C1 segment of cervical spinal cord (tissue), 14 donors: ENCODE measurements at places on chromosomes 16 and 17.
A peak's percentile ranks its signal among the peaks of the same experiment; 100 is the strongest.

GRCh38 chr17:69796078-69796477 is 278.9 kb upstream of the KCNJ16 start:
- no peak for DNase-seq

DNA sequence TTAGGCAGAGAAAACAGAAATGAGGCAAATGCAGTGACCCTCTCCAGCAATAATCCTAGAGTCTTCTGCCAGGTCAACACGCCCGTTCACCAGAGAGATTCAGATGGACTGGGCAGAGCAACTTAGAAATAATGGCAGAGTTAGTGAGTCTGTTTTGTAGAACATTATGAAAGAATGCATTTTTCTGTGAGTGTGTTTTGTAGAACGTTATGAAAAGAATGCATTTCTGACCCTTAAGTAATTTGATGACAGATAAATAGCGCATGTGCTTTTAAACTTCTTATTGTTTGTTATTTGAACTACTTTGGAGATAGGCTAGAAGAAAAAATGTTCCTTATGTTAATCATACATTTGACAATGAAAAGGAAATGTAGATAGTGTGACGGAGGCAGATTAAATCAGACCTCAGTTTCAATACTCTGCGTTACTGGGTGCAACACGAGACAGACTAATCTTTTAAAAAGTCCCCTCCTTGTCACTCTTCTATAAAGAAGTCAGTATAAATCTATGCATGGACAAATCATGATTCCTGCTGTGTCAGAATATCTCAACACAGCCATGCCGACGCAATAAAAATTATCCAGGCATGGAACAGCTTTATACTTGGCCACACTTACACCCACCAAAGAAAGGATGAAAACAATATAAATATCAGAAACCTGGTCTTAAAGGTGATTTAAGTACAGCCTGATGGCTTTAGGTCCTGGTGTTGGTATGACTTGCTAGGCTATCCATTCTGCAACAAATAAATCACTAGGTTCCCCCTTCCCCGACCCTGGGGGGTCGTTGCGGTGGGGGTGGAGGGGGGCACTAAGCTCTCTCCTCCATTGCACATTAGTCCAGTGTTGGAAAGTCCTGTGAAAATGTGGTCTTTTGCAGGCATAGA is 47.8 kb downstream of the MARCHF10 start:
- no peak for DNase-seq

GRCh38 chr16:88130681-88131080 is 179.4 kb downstream of the BANP start:
- DNase-seq, result no peak

- DNase-seq, result no peak
These were observed 39.7 kb downstream of the ARHGAP17 start for GRCh38 chr16:24975428-24975889.

- DNase-seq, result no peak
These were observed 262.6 kb downstream of the PRKCA start for GRCh38 chr17:66564992-66565465.

DNA sequence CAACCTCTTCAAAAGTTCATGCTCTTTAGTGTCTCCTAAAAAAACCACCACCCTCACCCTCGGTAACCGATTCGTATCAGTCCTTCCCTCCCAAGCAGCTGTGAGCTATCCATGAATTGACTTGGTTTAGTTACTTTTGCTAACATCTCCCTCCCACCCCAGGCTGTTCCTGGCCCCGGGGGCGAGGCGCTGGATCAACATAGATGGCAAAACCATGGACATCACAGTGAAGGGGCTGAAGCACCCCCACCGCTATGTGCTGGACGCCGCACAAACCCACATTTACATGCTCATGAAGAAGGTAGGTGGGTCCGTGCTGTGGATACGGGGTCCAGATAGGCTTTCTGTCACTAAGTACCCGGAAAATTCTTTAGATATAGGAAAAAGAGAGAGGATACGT is 66.8 kb downstream of the RGS9 start:
- no peak for DNase-seq

GRCh38 chr17:15952916-15953790 is 8.2 kb downstream of the ADORA2B start:
- DNase-seq, result no peak

- peak; percentile 86 for DNase-seq
These were observed 24.9 kb upstream of the RFFL start for GRCh38 chr17:35088356-35088880.

DNA sequence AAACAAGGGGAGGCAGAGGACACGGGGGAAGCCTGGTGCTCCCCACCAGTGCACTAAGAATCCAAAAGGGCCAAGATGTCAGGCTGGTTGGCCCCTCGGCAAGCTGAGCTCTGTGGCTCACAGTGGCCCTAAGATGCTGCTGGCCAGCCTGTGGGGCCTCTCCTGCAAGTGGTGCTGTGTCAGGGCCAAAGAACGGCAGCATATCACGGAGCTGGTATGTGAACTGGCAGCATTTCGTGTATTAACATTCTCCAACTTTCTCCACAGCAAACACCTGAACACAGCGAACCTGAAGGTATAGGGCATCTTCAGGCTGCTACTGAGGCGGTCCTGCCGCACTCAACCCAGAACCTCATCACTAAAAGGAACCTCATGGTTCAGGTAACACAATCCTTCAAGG is 34.8 kb downstream of the VAC14 start:
- DNase-seq, result no peak

DNA sequence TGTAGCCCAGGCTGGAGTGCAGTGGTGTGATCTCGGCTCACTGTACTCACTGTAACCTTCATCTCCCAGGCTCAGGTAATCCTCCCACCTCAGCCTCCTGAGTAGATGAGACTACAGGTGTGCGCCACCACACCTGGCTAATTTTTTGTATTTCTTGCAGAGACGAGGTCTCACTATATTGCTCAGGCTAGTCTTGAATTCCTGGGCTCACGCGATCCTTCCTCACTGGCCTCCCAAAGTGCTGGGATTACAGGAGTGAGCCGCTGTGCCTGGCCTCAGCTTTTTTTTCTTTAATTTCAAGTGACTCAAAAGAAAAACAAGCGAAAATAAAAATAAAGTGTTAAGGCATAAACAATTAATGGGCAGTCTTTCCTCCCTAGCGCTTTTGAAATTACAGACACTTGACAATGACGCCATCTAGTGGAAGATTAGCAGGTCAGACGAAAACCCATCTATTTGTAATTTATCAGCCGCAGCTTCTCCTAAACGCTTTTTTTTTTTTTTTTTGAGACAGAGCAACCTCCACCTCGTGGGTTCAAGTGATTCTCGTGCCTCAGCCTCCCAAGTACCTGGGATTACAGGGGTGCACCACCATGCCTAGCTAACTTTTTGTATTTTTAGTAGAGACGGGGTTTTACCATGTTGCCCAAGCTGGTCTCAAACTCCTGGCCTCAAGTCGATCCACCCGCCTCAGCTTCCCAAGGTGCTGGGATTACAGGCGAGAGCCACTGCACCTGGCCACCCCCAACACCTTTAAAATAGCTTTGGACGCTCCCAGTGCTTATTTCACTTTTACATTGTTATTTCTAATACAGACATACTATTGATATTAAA is 28.1 kb upstream of the PECAM1 start:
- DNase-seq, result no peak

DNA sequence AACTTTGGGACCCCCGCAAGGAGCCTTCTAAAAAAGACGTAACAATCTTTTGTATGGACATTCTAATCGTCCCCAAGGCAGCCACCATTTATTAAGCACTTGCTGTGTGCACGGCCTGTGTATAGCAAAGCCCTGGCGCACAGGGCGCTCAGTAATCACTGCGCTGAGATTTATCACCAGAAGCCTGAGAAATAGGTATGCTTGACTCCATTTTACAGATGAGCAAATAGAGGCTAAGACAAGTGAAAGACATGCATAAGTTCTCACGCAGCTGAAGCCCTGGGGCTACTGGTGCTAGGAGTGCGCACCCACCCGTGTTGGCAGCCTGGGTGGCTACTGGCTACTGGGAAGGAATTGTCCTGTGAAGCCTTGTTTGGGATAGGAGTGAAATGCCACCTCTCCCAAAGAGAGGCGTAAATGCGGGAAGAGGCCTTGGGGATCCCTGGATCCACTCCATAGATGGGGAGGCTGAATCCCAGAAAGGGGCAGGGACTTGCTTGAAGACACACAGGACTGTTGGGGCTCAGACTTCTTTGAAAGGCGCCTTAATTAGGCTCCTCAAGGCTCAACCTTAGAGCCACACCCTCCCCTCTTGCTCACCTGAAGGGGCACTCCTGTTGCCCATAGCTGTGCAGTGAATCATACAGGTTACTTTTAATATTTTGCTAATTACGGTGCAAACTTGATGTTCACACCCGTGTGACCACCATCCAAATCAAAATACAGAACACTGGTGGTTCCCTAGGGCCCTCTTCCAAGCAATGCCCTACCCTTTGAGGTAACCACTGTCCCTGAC is 634 bp upstream of the NATD1 start:
- no peak for DNase-seq

- no peak for DNase-seq
These were observed 17.5 kb downstream of the FLOT2 start for GRCh38 chr17:28879886-28880571.

DNA sequence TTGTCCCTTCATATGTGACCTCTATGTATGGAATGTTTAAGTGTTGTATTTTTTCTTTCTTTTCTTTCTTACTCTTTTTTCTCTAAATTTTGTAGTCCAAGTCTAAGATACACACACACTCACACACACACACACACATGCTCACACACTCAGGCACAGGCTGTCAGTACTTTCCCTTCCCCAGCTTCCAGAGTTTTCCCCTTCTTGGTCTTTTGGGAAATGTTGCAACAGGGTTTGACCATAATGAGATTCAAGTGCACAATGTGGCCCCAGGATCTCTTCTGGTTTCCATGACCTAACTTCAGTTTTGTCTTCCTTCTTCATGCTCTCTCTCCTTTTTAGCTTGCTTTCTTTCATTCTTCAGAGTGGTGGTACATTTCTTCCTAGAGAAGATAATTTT is 289.8 kb upstream of the FOXF1 start:
- no peak for DNase-seq

GRCh38 chr16:69302301-69302700 is 8.8 kb upstream of the VPS4A start:
- DNase-seq, result no peak

DNA sequence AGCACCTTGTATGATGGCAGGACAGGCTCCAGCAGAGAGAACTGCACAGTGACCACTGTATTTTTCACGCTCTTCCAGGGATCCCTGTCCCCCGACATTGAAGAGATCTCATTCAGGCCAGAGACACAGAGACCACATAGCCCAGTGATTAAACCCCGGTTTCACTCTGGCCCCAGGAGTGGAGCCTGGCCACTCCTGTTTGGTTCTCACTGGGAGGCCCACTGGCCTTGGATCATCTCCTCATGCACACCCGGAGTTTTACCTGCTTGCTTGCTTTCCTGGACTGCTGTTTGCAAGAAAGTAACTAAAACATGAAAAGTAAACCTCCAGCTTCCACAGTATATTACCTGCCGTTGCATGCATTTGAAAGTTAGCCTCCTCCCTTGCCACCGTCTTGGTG is 13.2 kb upstream of the CLEC18C start:
- no peak for DNase-seq

DNA sequence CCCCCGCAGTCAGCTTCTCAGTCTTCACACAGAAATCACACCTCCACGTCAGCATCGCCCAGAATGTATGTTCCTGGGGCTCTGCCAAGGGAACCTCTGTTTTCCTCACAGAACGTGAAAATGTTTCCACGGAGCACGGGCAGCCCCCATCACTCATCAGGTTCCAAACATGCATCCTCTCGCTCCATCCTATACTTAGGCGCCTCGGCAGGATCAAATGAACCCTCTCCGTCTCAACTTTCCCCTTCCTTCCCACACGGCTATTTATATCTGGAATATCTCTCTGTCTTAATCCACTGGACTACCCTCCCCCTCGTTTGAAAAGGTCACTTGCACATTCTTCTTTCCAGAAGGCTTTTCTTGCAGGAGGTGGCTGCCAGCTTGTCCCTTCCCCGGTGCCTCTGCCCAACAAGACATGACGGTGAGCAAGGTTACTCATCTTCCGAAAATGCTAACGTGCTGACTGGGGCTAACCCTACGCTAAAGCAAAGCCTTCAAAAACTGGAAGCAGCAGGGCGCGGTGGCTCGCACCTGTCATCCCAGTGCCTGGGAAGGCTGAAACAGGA is 21.6 kb downstream of the NXN start:
- no peak for DNase-seq

DNA sequence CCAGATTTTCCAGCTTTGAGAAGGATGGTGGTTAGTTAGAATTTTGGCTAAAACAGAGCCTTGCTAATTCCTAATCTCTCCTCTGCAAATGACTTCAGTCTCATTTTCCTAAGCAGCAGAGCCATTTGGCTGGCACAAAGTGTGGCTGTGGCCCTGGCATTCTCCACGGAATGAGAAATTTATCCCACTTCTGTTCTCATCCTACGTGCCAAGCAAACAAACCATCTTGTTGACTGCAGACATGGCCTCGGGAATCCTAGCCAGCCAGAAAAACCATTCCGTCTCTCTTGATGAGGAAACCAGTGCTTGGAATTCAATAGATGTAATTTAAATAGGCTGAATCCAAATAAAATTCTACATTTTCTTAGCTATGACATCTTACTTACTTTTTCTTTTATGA is 34.1 kb upstream of the ELAC2 start:
- DNase-seq, result peak; percentile 89

GRCh38 chr17:77516902-77517301 is 376.1 kb downstream of the SEC14L1 start:
- DNase-seq, result no peak

DNA sequence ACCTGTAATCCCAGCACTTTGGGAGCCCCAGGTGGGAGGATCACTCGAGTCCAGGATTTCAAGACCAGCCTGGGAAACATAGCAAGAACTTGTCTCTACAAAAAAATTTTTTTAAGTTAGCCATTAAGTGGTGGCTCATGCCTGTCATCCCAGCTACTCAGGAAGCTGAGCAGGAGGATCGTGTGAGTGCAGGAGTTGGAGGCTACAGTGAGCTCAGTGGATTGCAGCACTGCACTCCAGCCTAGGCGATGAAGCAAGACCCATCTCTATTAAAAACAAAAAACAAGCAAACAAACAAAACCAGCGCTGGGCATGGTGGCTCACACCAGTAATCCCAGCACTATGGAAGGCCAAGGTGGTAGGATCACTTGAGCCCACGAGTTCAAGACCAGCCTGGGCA is 38.0 kb downstream of the HEATR3 start:
- DNase-seq, result no peak

- no peak for DNase-seq
These were observed 852.1 kb downstream of the CDH11 start for GRCh38 chr16:64269756-64270155.

GRCh38 chr16:1012722-1013592 is 31.4 kb downstream of the SOX8 start:
- no peak for DNase-seq

DNA sequence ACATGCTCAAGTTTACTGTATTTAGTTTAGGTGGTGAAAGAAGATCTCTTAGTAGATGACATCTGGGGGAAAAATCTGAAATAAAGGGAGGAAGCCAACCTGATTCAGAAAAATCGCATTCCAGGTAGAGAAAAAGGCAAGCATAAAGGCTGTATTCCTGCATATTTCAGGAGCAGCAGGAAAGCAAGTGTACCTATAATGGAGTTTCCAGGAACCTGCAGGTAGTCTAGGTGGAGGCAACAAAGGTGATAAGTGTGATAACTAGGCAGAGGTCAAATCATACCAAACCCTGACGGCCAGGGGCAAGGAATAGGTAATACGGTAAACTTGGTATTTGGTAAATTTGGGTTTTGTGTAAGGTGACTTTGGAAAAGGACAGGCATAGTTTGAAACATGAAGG is 132.8 kb upstream of the GOT2 start:
- no peak for DNase-seq

- DNase-seq, result no peak
These were observed 401.4 kb upstream of the C16orf82 start for GRCh38 chr16:26665166-26665939.

- no peak for DNase-seq
These were observed 25.3 kb downstream of the GINS3 start for GRCh38 chr16:58417600-58417999.

- no peak for DNase-seq
These were observed 4.0 kb downstream of the BECN1 start for GRCh38 chr17:42819939-42820535.
